Lung (tissue), 17 donors: ENCODE measurements at places on chromosomes 4 and X. TPM values are rescaled to one million over a fixed set of nuclear protein-coding genes. Genes with fewer than 3 reads are reported as not detected.

HELT gene
- total RNA-seq = not detected

ETDB gene
- total RNA-seq = not detected

ZNF674 gene
- total RNA-seq = 4.2 TPM

MXRA5 gene
- 4.4 TPM for total RNA-seq

MCF2 gene
- total RNA-seq = 0.14 TPM

SULT1E1 gene
- 146 TPM for total RNA-seq

KLF3 gene
- total RNA-seq = 53.6 TPM

MAGED4 gene
- total RNA-seq = 0.55 TPM

SLC2A9 gene
- total RNA-seq = 18.6 TPM

GK gene
- total RNA-seq = 39.0 TPM

MTTP gene
- total RNA-seq = 0.57 TPM

CDKL2 gene
- 16.0 TPM for total RNA-seq

UGT2B10 gene
- not detected for total RNA-seq

ARMCX5 gene
- 35.7 TPM for total RNA-seq

FAM184B gene
- 0.18 TPM for total RNA-seq

FRG1 gene
- 28.5 TPM for total RNA-seq

CENPVL1 gene
- not detected for total RNA-seq

RAB39B gene
- total RNA-seq = 0.83 TPM

MAGEB1 gene
- total RNA-seq = not detected

CLIC2 gene
- total RNA-seq = 31.5 TPM

CLNK gene
- total RNA-seq = 0.57 TPM

MAGEA2B gene
- total RNA-seq = not detected

RHOH gene
- total RNA-seq = 12.9 TPM

BBS12 gene
- total RNA-seq = 6.7 TPM

ADH7 gene
- total RNA-seq = 0.71 TPM
